Stimulated activated CD8-positive, alpha-beta memory T cell treated with anti-CD3 and anti-CD28 coated beads, Interleukin-7, amount 100 ng/mL, for 24 hours (primary cell): ENCODE measurements at places on chromosomes 6 and 20.

DNA sequence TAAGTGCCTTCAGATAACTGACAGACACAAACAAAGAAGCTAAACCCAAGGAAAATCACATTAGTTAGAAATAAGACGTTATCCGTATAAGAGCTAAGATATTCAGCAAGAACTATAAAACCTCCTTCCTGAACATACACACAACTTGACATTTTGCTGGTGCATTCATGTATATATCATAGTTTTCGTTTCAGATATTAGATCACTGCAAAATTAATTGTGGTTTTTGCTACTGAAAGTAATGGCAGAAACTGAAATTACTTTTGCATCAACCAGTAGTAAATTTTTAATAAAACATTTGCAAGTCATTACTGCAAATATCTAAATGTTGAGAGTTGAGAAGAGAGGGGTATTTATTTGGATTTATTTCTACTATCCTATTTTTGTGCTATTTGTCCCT is 26.1 kb upstream of the KCNQ5 start:
- no peak for DNase-seq

- no peak for DNase-seq
Measured at GRCh38 chr20:45088247-45088646, 12.7 kb downstream of the KCNS1 start.

GRCh38 chr20:61934716-61935530 is 130.8 kb downstream of the TAF4 start:
- DNase-seq: no peak

- no peak for DNase-seq
Measured at GRCh38 chr6:109332748-109333147, 49.5 kb downstream of the CD164 start.

DNA sequence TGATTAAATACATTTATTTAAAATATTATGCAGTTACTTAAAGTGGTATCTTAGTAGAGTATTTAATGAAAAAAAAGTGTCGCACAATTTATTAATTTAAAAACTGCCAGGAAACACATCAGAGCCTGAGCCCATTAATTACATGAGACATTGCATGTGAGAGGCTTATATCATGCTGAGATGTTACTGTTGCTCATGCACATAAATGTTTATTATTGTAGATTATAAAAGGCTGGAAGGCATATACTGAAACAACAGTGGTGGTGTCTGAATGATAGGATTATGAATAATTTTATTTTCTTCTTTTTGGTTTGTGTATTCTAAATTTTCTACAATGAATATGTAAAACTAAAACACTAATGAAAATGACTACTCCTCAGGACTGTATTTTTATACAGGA is 45.7 kb upstream of the TXNDC5 start:
- DNase-seq: no peak

DNA sequence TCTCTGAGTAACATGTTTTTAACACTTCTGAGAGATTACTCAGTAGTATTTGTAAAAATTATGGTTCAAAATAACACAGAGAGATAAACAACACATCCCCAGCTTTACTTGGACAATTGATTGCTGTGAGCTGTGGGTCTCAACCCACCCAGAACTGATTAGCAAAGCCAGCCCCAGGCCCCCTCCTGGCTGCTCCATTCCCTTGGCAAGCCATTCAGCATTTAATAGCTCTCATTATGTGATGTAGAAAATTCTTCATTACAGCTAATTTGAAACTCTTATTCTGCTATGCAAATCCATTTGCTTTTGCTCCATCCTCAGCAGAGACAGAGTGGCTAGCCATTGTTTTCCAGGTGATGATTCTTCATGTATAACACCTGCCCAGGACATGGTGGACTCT is 16.6 kb upstream of the SIRT5 start:
- no peak for DNase-seq

GRCh38 chr6:71979911-71980310 is 93.6 kb downstream of the RIMS1 start:
- DNase-seq: no peak

- no peak for DNase-seq
Measured at GRCh38 chr6:65182681-65183080, 524.3 kb downstream of the EYS start.

DNA sequence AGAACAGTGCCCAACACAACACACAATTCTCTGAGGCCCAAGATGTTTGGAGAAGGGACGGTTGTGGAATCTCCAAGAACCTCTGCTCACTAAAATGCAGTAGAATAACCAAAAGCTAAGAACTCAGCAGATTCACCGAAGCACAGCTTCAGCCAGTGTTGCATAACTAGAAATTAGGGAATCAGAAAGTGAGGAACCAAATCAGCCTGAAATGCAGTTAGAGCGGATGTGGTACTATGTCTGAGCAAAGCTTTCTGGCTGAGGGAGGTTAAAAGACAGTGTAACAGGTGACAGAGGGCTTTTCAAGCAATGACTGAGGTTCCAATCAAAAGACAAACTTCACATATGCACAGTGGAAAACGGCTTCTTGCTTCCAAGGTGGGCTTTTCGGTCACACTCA is 197.9 kb upstream of the KCNK16 start:
- DNase-seq: no peak

GRCh38 chr20:60964911-60965310 is 287.1 kb upstream of the CDH4 start:
- DNase-seq: no peak

DNA sequence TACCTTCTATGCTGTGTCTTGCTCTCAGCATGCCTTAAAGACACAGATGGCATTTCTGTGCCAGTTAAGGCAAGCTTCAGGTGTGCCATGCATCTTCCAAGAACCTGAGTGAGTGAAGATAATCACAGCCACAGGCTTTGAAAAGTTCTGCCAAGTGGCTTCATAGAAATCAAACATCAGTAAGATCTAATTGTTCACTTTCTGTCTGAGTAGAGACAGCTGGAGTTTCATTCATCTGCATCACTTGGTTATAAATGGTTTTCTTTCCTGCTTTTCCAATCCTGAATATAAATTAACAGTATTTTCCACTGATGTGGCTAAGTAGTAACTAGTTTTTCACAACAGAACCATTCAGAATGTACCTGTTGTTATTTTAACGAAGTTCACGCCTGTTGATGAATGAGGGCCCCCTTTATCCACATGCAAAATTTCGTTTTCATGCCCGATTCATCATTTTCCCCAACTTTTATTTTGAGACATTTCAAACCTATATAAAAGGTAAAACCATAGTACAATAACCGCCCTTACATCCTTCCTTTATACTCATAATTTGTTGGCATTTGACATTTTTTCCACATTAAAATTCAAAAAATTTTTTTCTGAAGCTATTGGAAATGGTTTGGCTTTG is 38.6 kb upstream of the KCNG1 start:
- no peak for DNase-seq

- DNase-seq: no peak
Measured at GRCh38 chr6:80214436-80215022, 108.1 kb downstream of the BCKDHB start.

DNA sequence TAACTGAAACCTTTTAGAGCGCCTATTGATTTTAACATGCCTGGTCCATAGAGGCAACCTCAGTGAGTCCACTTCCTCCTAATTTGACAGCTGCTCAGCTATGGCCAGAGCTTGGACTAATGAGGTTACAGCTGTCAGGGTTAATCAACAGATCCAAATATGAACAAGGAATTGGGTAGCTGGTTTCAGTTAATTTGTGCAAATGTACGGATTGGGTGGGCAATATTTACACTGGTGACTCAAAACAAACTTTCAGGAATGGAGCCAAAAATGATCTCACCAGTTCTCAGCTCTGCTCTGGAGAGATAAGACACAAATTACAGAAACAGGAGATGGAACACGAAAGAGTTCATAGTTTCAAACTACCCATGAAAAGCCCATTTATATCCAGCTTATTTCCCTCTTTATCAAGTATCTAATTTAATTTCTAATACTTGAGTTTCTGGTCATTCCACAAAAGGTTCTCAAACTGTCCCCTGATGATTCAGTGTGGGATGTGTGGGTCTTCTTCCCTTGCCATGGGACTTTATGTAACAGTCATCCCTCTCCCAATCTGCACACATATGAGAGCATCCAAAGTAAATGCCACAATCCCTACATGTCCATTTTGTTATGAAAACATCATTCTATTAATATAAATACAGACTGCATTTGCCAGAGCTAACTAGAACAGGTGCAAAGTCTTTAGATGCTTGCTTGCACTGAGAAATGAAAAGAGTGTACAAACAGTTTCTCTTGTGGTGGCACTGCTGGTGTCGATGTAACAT is 149.9 kb downstream of the RPS12 start:
- DNase-seq: no peak

DNA sequence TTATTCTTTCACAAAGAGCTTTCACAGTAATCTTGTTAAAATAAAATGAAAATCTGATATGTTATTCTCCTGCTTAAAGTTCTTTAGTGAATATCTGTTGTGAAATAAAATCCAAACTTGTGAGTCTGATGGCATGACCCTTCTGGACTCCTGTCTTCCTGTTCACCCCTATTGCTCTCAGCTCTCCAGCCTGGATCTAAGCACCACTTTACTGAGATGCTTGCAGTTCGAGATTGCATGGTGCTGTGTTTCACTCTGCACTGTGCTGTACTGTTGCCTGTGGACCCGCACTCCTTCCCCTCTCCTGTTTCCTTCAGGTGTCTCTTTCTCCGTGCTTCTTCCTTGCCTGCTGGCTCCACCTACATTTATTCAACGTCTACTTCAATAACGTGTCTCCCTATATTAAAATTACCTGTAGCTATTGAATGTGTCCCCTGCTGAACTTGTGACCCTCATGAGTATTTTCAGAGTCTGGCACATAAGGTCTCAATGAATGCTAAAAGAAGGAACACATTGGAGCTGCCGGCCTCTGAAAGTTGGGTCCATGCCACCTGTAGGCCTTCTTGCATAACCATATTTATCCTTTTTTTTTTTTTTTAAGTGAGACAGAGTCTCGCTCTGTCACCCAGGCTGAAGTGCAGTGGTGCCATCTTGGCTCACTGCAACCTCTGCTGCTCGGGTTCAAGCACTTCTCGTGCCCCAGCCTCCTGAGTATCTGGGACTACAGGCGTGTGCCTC is 100.1 kb downstream of the ARID1B start:
- DNase-seq: no peak

DNA sequence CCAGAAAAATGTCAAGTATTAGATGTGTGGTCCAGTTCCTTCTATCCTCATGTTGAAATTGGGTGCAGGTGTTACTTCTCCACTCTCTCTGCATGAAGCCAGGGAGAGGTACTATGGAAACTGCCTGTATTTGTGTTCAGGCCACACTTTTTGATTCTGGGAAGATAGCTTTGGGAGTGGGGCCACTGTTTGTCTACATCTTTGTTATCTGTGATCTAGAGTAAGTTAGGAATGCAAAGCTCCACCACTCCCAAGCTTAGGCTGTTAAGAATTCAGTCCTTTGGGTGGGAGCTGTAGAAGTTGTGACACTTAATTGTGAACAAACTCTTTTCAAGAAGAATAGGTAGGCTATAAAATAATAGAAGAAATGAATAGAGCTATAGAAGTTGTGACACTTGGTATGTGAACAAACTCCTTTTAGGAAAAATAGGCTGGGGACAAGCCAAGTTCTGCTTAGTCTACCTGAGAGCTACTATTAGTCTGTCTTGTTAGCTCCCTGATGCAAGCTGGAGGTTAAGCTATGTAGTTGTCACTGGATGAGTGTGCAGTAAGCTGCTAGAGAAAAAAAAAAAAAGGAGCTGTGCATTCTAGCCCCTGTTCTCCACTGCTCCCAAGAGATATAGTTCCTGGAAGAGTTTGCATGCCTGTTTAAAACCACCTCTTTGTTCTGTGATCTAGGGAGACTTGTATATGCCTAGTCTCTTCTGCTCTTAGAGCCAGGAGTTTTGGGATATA is 7.1 kb upstream of the GFRAL start:
- DNase-seq: no peak

DNA sequence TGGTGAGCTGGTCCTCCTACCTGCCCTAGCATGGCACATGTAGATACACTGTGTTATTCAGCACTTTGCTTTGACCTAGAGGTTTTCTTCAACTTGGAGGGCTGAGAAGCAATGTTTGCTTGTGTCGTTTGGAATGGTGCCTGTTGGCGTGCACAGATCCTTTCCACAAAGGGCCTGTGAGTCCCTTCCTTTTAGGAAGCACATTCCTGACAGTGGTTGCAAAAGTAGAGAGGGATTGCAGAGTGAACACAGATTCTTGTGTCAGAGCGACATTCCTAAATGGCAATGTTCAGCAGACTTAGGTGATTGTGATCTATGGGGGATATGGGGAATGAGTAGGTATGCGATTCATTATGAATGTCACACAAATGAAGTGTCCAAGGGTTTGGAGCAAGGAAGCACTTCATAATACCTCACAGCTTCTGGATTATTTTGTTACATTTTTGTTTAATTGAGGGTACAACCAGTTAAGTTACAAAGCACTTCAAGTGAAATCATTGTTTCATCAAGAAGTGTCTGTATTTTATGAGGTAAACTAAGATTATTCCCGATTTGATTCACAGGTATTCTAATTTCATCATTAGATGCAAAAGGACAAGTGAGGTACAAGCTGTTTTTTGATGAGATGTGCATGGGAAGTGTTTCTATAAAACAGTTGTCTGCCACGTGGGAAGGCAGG is 713 bp upstream of the RNF144B start:
- no peak for DNase-seq

DNA sequence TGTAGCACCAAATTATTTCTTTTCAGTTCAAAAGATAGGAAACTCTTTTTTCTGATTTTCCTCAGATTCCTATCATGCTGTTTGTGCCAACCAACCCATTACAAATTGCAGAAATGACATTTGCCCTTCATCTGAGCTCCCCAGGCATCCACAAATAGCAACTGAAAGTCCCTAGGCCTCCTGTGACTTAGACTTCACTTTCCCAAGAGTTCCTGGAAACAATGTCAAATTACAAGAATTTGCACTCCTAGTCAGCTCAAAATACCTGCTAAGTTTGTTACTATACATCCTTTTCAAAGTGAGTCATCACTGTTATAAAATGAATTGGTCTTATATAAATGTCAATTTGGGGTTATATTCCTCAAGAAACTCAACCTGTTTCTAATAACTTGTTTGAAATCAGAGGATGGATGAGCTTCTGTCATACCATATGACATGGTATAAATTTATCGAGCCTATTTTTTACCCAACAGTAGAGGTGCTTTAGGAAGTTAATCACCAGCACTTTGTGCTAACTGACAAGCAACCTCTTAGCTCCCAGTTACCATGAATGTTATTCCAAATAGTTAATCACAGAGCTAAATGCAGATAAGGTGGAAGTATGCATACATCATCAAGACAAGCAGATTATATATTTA is 256.5 kb downstream of the HACE1 start:
- no peak for DNase-seq

GRCh38 chr6:38391206-38391605 is 248.5 kb downstream of the BTBD9 start:
- DNase-seq: no peak

- DNase-seq: no peak
Measured at GRCh38 chr20:22775671-22776139, 191.3 kb upstream of the FOXA2 start.

GRCh38 chr6:106648651-106649308 is 19.4 kb downstream of the QRSL1 start:
- DNase-seq: no peak

DNA sequence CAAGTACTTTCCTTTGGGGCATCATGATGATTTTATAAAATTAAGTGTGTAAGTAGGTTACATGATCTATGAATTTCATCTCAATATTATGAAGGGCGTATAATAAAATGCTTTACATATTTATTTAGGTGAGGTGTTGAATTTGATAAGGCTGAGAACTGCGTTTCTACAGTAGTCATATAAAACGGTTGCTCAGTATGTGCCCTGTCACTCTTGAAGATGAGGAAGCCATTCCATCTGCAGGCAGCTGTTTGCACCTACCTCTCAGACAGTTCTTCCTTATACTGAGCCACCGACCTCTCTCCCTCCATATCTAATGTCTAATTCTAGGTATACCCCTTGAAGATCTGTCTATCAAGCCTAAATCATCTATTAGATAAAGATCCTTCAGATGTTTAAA is 16.1 kb downstream of the NCOA7 start:
- no peak for DNase-seq
